ENCODE measurements at places on chromosomes 11 and 22. TPM values are rescaled to one million over a fixed set of nuclear protein-coding genes. Genes with fewer than 3 reads are reported as not detected.

OR5A1 gene
- not detected for total RNA-seq

- ATAC-seq: peak; percentile 64
These were observed 44.7 kb downstream of the CSTF3 start for GRCh38 chr11:33116535-33116934.

NXPE1 gene
- total RNA-seq: not detected

DNA sequence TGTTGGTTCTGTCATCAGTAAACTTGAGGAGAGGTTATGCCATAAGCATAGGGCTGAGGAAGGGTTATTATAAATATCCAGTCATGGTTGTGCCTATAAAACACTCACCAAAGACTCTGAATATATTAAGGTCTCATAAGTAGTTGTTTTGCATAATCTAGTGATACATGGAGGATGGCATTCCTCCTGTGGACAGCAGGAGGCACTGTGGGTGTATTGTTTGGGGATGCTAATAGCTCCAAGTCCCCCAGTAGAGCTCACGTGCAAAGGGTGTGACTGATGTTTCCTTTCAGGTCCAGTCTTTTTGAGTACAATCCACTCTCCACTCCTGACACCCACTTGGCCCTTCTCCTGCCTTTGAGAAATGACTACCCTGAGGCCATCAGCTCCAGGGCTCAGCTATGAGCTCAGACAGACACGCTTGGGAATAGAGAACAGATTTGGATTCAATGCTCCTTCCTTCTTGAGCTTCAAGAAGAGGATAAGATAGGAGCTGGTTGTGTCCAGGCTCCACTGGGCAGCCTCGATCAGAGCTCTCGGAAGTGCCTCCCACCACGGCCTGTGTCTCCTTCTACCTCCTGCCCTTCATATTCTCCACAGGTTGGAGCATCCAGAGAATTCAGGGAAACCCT is 85.2 kb upstream of the IGLL5 start:
- ATAC-seq: no peak

DNA sequence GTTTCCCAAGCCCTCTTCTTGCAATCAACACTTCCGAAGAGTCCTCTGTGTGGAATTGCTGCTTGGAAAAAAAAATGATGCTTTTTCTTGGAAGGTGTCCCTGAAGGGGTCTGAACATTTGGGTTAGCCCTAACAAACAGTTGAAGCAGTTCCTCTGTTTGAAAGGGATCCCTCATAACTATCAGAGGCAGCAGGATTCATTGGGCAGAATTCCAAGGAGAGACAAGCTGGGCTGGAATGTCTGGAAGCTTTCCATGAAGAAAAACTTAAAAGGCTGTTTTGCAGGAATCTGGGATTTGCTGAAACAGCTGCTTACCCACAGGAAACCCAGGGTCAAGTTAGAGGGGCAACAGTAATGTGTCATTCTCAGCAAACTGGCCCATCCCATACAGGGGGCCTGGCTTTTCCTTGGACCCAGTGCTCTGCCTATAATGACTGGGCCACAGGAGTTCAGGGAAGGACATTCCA is 3.1 kb downstream of the CSNK2A3 start:
- ATAC-seq: no peak

DNA sequence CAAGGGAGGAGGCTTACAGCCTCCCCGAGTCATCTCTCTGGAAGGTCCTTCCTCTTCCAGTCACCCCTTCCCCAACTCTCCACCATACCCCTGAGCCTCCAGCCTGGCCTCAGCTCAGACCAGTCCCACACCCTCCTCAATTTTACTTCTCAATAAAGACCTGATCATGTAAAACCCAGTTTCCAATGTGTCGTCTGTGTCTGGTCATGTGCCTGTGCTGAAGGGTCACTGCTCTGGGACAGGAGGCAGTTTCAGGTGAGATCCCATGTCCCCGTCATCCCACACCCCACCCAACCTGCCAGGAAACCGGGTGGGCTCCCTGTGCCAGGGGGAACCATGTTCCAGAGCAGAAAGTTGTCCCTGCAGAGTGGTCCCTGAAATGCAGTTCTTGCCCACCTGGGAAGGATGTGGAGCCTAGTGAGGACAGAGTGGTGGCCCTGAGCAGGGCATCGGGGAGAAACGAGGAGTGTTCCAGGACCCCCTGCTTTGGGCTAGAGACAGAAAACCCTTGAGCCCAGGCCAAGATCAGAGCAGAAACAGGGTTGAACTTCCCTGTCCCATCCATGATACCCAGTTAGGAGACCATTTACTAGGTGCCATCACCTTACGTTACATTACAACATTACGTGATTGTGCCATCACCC is 19.4 kb downstream of the IGLL5 start:
- ATAC-seq: no peak

- no peak for ATAC-seq
These were observed 8.0 kb upstream of the CSRP3 start for GRCh38 chr11:19209617-19210370.

ASPHD2 gene
- 2.1 TPM for total RNA-seq

- ATAC-seq: peak; percentile 37
These were observed 12.9 kb upstream of the MUC6 start for GRCh38 chr11:1049431-1049891.

- ATAC-seq: no peak
These were observed 20.3 kb upstream of the TNRC6B start for GRCh38 chr22:40157330-40157945.

- peak; percentile 41 for ATAC-seq
These were observed 116.4 kb downstream of the ARHGAP32 start for GRCh38 chr11:129075757-129076156.

IL17REL gene
- not detected for total RNA-seq

- no peak for ATAC-seq
These were observed 57.0 kb downstream of the TENM4 start for GRCh38 chr11:79383874-79384273.

GRCh38 chr11:123062892-123063825 is 1.2 kb upstream of the HSPA8 start:
- no peak for ATAC-seq

DNA sequence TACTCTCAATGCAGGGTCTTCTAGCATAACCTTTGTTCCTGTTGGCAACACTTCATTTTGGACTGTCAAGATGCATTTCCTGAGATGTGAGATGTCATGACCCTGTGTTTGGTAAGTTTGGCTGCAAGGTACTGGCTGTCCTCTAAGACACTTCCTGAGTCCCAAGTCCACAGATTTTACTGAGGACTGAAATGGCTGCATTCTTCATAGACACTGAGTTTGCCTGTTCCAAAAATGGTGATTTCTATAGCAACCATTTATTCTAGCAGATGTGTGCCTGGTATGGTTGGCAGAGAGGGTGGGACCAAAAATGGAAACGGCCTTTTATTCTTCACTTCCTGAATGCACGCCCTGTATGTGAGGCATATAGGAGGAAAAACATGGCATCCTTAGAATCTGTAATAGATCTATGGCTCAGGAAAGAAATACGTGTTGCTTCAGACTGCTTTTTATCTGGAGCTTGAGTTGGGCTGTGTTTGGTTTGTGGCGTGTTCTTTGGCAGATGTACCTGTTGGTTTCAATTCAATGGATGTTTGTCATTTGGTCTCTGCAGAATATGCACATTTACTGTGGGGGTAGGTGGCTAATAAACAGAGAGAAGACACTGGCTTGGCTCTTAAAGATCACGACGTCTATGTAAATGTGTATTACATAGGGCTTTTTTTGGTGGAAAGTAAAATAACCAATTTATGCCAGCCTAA is 62.4 kb downstream of the ZBTB16 start:
- ATAC-seq: no peak

MS4A6A gene
- 4.9 TPM for total RNA-seq

GRCh38 chr11:62592146-62592815 is 958 bp upstream of the TUT1 start:
- ATAC-seq: no peak

GRCh38 chr11:6962673-6963072 is 36.4 kb downstream of the ZNF215 start:
- ATAC-seq: no peak

GRCh38 chr11:68196219-68196618 is 16.9 kb downstream of the KMT5B start:
- no peak for ATAC-seq

- no peak for ATAC-seq
These were observed 38.6 kb downstream of the ARHGAP1 start for GRCh38 chr11:46661836-46662235.

DNA sequence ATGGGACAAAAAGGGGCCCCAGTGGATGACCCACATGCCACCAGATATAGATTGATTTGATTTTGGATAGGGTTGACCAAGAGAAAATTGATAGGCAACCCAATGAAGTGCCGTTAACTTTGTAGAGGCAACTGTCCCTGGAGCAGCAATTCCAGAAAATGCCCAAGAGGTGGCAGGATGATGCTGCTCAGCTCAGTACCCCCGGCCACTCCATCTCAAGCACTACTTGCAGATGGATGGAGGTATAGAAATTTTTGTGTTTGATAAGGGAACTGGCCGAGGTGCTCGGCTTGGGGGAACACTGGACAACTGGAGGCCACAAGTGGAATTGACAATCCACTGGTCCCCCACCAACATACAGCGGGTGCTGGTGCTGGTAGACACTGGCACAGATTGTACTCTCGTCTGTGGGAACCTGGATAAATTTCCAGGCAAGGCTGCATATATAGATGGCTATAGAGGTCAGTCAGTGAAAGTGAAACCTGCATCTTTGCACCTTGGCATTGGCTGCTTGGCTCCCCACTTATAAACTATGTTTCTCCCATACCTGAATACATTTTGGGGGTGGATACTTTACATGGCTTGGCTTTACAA is 86.3 kb downstream of the CCDC83 start:
- peak; percentile 62 for ATAC-seq

DNA sequence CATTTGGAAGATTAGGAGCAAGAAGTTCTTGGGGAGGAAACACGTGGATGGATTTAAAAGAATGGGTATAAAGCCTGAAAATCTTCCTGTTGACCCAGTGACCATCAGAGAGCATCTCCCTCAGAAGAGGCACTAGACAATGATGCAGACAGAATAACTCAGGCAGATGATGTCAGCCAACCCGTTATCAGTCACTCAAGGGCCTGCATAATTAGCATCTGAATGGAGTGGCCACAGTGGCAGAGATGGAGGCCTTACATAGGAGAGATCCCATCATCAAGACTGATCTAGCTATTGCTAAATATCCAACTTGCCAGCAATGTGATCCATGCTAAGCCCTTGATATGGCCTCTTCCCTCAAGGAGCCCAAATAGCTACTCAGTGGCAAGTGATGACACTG is 70.7 kb upstream of the CD82 start:
- ATAC-seq: no peak

DNA sequence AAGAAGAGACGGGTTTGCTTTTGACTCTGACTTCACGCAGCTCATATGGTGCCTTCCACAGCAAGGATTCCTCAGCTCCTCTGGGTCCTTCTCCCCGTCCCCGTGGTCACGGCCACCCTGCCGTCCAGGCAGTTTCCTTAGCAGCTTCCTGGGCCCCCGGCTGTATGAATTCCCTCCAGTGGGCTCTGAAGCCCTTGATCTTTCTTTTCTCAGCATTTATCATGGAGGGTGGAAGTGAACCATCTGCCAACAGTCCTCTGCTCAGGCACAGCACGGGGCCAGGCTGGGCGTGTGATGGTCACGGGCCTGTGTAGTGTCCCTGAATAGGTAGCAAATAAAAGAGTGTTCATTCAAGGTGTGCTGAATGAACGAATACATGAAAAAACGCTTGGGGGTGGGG is 782.4 kb downstream of the BRD1 start:
- ATAC-seq: no peak

- no peak for ATAC-seq
These were observed 37.7 kb upstream of the SPTBN2 start for GRCh38 chr11:66766681-66767080.

OR10G8 gene
- total RNA-seq: not detected

DNA sequence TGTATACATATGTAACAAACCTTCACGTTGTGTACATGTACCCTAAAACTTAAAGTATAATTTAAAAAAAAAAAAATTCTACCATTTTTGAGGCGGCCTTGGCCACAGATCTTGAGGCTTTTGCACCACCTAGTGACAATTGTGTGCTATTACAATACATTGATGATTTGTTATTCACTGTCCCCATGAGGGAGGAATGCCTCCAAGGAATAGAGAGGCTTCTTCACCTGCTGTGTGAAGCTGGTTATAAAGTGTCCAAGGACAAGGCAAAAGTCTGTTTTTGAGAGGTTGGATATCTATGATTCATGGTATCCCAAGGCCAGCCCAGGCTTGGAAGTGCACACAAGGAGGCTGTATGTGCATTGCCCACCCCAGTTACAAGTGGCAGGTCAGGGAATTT is 30.7 kb downstream of the SLC22A25 start:
- ATAC-seq: no peak

DNA sequence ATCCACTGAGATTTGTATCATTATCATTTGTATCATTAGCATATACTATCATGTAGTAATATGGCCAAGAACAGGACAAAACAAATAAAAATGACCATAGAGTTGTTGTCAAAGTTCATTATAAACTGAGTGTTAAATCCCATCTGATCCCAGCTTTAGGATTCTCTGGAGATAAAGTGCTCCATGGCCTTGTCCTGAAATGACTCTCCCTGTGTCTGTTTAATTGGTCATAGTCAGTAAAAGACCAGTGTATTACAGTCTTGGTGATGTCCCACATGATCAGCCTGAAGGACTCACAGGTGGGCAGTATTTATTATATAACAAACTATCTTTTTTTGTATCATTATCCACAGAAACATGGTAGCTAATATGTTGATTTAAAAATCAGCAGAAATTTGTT is 361.6 kb downstream of the TMEM135 start:
- no peak for ATAC-seq

DNA sequence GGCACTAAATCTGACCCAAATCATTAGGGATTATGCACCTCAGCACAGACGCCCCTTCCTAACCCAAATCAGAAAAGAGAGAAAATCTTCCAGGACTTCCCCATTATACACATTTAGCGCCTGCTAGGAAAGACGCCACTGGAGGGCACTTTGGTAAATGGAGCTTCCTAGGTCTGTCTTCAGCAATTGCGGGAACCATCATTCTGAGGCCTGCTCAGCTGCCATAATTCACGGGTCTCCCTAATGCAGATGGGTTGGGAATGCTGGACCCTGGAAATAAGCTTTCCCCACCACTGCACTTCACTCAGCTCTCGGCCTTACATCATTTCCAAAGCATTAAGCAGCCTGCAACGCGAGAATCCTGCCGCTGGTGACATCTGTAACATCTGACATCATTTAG is 86.2 kb upstream of the OPCML start:
- ATAC-seq: no peak

GRCh38 chr11:24199461-24199860 is 297.4 kb upstream of the LUZP2 start:
- no peak for ATAC-seq

DNA sequence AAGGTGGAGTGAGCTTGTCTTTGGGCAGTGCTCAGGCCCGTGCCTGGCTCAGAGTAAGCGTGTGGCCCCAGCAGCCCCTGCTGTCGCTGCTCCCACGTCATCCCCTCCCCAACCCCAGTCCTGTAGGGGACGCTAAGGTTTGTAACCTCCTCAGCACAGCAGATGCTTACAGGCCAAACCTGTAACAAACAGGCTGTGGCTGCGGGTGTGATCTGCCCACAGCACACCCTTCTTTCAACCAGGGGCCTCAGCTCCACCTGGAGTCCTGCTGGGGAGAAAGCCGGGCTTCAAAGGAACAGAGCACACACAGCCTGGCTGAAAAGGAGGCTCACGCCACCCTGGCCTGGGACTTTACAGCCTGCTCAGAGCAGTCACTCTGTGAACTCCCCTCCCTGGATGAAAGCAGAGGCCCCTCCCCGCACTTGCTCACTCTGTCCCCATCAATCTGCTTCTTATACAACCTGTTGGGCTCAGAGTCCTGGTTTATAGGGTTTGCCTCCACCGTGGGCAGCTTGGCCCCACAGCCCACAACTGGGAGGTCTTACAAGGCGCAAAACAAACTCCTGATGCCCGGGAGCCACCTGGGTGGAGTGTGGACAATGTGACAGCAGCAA is 54.3 kb downstream of the SCUBE1 start:
- no peak for ATAC-seq
